AG20443 (cell line): ENCODE measurements at places on chromosomes 13 and 19.
A peak's percentile ranks its signal among the peaks of the same experiment; 100 is the strongest.

DNA sequence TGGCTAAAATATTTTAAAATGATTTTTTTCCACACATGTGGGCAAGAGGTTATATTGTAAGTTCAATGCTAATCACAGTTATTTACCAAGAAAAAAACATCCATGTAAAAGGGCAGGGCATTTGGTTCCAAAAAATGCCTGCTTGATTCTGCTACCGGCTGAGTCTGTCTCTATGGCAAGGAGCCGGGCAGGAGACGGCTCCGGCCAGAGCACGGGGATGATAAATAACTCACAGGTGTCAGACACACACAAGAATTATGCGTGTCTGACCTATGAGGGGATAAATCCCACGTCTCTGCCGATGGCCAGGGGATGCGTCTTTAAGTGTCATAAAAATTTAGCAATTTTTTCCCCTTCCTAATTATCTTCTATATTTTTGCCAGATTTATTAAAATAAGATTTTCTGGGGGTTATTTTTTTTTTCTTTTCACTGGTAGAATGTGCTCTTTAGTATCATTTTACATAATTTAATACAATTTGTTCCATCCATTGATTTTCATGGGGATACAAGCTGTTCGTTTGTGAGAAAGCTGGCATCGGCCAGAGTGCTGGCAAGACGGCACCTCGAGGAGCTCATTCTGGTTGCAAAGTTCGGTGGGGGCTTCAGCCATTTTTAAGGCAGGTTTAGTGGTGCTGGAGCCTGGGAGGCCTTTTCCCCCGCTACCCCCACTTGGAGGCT is 253.9 kb downstream of the ZNF536 start:
- no peak for DNase-seq

GRCh38 chr19:42352301-42353259 is 27.1 kb downstream of the MEGF8 start:
- no peak for DNase-seq

GRCh38 chr19:13149628-13150186 is 468 bp downstream of the STX10 start:
- peak; percentile 35 for DNase-seq

DNA sequence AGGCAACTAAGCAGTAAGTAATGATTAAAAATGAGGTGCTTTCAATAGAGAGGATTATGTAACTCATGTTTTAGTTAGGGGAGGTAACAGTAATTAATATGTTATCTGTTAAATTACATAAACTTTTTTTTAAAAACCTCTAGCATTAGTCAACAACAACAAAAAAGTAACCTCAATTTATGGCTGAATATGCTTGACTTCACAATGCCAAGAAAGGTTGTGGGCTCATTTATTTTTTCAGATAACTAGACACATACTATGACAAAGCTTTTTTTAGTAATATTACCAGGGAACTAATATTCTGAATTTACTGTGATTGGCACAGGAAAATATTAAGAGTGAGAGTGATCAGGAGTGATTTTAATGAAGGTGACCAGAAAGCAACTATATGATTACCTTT is 54.9 kb downstream of the KCNRG start:
- no peak for DNase-seq

DNA sequence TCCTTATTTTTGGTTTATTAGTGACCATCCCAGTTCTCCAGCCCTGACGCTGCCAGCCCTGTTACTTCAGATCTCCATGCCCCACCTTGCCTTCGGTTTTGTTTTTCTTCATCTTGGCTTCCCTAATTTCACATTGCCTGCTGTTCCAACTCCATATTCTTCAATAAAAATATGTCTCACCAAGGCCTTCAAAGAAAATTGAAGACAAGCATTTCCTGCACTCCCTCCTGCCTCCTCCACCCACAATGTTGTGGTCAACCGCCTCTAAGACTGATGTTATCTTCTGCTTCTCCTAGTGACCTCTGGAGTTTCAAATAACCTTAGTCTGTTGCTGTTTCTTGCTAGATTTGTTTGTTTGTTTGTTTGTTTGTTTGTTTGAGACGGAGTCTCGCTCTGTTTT is 14.6 kb downstream of the PLD3 start:
- DNase-seq: no peak

DNA sequence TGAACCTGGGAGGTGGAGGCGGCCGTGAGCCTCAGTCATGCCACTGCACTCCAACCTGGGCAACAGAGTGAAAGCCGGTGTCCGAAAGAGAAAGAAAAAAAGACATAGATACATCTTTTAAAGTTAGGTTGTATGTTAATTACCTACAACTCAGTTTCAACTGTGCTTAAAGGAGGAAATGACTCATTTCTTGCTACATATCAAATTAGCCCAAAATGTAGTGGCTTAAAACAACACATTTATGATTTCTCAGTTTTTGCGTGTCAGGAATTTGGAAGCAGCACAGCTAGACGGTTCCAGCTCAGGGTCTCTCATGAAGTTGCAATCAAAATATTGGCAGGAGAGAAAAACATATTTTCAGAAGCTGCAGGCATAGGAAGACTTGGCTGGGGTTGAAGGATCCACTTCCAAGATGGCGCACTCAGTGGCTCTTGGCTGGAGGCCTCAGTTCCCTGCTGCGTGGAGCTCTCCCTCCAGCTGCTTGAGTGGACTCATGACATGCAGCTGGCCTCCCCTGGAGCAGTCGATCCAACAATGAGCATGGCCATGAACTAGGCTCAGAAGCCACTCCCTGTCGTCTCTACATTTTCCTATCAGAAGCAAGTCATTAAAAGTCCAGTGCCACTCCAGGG is 7.1 kb downstream of the LDLR start:
- DNase-seq: peak; percentile 47

- no peak for DNase-seq
These were observed 19.5 kb downstream of the CAPS start for GRCh38 chr19:5933391-5934068.

- no peak for DNase-seq
These were observed 44.8 kb downstream of the PHF11 start for GRCh38 chr13:49540552-49540951.

GRCh38 chr13:109204252-109204651 is 574.8 kb downstream of the MYO16 start:
- DNase-seq: no peak

DNA sequence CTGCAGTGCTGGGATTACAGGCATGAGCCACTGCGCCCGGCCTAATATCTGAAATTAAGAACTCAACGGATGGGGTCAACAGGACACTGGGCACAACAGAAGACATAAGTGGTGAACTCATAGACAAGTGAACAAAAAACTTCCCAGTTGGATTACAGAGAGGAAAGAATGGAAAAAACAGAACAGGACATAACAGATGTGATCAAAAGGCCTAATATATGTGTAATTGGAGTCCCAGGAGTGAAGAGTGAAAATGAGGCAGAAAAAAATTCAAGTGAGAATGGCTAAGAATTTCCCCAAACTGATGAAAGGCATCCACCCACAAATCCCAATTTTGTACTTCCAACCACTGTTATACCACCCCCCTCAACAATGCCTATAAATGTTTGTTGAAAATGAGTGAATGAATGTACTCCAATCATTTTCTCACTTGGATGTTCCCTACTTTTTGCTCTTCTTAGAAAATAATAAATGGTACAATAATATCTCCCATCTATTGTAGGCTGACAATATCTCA is 18.3 kb upstream of the ANGPTL8 start:
- no peak for DNase-seq

DNA sequence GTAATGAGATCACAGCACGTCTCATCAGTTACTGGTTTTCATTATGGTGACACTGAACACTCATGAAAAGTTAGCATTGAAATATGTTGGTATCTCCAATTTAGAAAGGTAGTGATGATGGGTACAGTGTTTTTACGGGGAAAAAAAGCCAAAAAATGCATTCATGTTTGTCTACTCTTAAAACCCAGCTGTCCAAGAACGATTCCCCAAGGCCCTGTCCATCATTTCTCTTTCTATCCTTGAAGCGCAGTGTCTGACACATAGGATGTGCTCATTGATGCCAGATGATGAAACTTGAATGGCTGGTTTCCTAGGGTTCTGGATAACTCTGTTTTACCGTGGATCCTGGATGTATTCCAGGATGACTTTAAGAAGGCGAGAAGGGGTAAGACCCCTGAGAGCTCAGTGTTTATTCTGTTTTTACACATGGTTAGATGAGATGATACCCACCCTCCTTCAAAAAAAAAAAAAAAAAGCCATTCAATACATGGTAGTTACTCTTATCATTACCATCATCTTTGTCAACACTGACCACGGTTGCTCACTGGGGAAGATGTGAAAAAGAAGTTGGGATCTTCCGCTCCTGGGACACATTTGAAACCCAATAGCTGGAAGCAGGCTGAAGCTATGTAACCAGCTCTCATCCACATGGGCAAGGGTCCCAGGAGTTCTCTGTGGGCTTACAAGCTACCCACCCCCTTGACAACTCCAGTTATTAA is 22.5 kb downstream of the SERP2 start:
- no peak for DNase-seq

- no peak for DNase-seq
These were observed 154.2 kb upstream of the KLF12 start for GRCh38 chr13:74288361-74288911.

DNA sequence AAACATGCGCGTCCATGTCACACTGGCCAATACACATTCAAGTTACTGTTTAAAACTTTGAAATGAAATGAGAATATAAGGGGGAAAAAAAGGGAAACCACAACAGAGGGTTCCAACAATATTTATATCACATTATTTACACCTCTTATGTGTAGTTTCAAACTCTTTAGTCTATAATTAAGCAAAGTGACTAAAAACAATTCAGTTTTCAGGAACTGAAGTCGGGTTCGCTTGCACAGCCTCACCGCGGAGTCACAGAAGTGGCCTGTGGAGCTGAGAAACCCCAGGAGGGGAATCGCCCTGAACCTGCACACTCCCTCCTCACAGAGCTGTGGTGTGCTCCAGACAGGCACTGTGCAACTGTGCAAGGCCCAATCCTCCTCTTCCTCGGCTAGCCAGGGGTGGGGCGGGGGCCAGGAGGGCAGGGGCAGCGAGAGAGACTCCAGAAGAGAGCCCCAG is 75.9 kb downstream of the STK24 start:
- no peak for DNase-seq

GRCh38 chr13:27524981-27525975 is 74.9 kb upstream of the MTIF3 start:
- no peak for DNase-seq

- DNase-seq: peak; percentile 16
These were observed 393.7 kb downstream of the GPC6 start for GRCh38 chr13:93620181-93620765.

DNA sequence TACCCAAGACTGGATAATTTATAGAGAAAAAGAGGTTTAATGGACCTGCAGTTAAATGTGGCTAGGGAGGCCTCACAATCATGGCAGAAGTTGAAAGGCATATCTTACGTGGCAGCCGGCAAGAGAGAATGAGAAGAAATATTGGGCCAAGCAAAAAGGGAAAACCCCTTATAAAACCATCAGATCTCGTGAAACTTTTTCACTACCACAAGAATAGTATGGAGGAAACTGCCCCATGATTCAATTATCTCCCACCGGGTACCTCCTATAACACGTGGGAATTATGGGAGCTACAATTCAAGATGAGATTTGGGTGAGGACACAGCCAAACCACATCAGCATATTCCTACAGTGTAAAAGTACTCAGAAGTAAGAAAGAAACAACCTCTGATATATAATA is 4.7 kb upstream of the KBTBD7 start:
- DNase-seq: no peak

- no peak for DNase-seq
These were observed 129.6 kb downstream of the DCLK1 start for GRCh38 chr13:36001561-36001960.

DNA sequence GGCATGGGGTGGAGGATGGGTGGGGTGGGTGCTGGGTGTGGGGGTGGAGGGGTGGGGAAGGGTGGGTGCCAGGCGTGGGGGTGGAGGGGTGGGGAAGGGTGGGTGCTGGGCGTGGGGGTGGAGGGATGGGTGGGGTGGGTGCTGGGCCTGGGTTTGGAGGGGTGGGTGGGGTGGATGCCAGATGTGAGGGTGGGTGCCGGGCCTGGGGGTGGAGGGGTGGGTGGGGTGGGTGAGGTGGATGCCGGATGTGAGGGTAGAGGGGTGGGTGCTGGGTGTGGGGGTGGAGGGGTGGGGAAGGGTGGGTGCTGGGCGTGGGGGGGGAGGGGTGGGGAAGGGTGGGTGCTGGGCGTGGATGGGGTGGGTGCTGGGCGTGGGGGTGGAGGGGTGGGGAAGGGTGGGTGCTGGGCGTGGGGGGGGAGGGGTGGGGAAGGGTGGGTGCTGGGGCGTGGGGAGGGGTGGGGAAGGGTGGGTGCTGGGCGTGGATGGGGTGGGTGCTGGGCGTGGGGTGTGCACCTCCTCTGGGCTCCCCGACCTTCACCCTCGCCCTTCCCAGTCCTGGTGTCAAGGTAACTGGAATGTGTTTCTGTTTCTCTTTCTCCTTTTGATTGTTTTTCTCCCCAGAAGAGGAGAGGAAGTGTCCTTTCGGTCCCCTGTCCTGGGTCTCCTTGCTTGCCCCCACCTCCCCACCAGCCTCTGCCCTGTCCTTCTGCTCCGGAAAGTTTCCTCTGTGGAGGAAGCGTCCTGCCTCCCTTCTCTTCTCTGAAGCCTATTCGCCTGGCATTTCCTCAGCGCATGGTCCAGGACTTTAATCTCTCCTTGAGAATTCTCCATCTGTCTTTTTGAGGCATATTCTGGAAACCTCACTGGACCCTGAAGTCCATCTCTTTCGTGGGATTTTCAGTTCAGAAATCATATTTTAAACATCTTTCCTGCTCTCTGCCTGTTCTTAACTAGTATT is 22.9 kb upstream of the CFAP97D2 start:
- no peak for DNase-seq

- DNase-seq: no peak
These were observed 1972.2 kb downstream of the OLFM4 start for GRCh38 chr13:55000844-55001243.

- no peak for DNase-seq
These were observed 2.9 kb downstream of the URAD start for GRCh38 chr13:27985600-27985999.

DNA sequence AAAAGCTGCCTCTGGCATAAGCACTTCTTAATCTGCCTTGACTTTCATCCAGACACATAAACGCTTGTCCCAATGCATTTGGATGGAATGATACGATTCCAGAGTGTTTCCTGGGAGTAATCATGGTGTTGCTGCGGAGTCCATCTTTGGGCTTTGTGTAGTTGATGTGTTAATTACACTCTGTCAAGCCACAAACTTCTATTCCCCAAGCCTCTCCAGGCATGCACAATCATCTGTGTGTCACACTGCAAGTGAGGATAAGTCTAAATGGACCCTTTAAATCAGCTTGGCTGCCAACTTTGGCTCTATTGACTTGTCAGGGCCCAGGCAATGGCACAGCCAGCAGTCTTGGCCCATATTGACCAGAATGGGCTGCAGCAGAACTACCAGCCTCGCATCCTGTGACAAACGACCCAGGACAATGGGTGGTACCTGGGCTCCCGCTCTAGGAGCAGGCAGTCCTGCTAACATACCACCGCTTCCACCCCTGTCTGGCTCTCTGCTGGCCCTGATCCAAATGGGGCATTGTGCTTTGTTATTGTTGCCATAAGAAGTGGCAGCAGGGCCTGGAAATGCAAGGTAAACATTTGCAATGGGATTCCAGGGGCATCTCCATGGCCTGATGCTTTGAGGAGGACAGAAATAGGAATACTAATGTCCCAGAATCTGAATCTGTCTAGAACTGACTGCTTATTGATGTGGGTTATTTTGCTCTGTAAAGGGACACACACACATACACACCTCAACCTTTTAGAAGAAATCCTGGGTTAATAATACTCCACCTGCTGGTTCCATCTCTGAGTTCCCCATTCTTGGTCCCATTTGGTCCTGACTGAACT is 127.2 kb downstream of the DNAJC15 start:
- no peak for DNase-seq

GRCh38 chr13:75870397-75870903 is 234.3 kb downstream of the LMO7 start:
- DNase-seq: peak; percentile 53
